ENCODE measurements at places on chromosomes 5 and 9.

GRCh38 chr5:88480245-88480644 lies 211.6 kb upstream of the TMEM161B start:
- no peak for DNase-seq

- DNase-seq: no peak
Measured at GRCh38 chr5:132865668-132866341, 464 bp downstream of the GDF9 start.

DNA sequence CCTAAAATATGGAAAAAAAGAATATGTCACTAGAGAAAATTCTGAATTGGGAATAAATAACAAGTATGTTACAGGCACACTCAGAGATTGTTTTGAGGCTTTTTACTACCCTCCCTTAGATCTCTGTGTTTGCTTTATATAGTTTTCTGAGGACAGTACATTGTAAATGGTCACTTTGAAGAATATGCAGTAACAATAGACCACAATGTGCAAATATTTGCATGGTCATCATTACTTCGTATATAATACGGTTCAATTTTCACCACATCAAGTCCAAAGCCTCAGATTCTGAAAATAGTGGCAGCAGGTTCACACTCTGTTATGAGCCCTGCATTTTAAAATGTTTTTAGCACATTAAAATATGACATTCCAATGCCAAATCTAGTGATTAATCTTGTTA lies 238.6 kb downstream of the ADAMTS6 start:
- no peak for DNase-seq

- DNase-seq: no peak
Measured at GRCh38 chr5:175131432-175131831, 312.6 kb downstream of the DRD1 start.

DNA sequence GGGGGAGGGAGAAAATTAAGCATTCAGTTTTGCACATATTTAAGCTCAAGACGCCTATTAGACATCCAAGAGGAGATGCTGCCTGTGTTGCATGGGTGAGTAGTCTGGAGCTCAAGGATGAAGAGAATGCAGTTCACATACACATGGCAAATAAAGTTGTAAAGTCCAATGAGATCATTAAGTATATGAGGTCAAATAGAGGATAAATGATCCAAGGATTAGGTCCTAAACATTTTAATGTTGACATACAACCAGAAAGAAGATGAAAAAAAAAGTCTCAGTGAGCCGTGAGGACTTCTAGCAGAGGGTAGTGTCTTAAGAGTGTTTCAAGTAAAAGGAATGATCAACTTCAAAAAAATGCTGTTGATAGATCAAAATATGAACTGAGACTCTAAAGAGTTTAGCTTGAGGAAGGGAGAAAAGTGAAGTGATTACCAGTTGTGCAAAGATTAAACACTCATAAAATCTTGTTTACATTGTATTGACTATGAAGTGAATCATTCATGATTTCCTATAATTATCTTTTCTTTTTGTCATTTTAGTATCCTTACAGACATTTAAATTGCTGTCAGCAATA lies 251.8 kb downstream of the ZNF608 start:
- no peak for DNase-seq

- no peak for DNase-seq
Measured at GRCh38 chr5:102715082-102715807, 39.9 kb upstream of the PAM start.

DNA sequence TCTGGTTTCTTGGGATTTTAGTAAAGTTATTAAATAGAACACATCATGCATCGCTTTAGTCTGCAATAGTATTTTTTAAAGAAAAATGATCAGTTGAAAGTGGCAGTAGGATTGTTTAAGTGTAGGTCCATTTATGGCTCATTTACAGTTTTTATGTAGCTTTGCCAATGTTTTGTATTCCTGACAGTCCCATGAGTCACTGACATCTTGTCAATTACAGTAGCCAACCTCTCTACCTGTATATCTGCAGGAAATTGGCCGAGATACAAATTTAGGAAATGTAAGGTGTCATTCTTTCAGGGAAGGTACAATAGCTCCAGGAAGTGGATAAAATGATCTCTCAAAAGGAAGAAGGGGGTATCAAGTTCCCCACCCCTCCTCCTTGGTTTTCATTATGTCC lies 47.7 kb upstream of the MTAP start:
- DNase-seq: no peak

DNA sequence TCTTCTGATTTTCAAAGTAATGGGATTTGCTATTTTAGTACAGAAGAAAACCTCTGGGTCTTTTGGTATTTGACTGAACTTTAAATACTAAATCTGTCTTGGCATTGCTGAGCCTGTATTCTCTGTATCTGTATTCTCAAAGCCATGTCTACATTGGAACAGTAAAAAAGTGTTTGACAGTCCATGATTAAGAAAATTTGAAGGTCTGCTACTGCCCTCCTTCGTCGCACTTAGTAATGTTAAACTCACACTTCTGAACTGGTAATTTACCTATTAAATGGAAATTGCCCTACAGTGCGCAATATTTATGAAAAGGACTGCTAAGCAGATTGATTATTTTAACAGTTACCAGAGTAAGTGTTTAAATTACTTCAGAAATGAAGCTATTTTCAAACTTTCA lies 165.7 kb upstream of the SMC2 start:
- DNase-seq: peak; percentile 7

DNA sequence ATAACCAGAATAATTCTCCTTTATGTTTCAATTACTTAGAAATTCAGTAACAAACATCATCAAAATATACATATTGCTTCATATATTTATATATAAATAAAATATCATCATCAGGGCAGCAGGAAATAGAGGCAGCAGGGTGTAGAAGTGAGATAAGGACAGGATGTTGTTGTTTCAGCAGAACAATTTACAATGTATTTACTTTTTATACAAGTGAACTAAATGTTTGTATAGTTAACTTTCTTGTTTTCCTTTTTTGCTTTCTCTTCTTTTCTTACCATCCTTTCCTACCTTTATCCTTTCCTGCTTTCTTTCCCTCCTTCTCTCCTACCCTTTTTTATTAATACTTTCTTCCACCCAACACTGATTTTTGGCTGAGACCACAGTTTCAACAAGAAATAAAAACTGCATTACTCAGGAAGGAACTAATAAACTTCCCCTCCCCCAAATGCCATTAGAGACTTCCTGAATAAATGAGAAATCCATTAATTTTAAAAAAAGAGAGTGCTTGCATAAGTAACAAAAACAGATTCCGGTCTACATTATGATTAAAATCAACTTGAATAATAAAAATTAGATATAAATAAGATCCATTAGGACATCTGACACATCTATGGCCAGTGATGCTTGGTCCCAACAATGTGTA lies 159.8 kb upstream of the ACOT12 start:
- no peak for DNase-seq

DNA sequence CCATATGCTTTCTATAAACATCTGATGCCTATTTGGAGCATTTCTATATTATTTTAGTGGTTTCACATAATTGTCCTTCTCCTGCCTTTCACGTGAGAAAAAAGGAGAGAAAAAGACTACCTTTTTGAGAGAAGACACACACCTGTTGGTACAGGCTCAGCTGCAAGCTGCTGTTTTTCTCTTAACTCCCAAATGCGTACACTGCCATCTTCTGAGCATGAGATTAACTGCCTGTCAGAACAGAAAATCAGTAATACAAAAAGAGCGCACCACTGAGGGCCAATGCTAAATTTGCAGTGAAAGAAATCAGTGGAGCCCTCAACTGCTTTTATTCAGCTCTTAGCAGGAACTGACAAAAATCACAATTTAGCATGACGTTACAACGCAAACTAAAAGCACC lies 54.9 kb downstream of the WDR41 start:
- DNase-seq: peak; percentile 54

GRCh38 chr5:43268188-43268820 lies 44.9 kb downstream of the HMGCS1 start:
- no peak for DNase-seq

DNA sequence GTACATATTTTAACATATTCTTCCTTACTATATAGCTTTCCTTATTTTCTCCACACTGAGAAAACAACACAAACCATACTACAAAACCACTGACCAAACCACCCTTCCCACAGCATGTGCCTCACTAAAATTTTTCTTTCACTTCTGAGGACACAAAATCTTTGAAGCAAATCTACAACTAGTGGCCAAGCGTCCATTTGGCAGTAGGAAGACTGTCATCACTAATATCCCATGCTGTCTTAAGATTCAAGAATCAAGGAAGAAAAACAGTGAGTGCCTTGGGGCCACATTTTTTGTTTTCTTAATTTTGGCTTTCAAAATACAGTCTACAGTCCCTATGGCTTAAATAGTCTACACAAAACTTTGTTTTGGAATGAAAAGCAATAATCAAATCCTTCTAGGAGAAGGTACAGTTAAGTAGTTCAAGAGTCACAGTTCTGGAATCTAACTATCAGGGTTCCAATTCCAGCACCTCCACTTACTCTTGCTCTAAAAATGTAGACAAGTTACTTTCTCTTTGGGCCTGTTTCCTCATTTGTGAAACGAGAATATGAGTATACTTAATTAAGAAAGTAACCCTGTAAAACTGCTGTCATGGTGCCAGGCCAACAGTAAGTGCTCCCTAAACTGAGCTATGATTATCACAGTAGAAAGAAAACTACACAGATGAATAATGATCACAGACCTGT lies 227.9 kb downstream of the BNC2 start:
- no peak for DNase-seq

GRCh38 chr5:170634256-170634990 lies 130.6 kb downstream of the KCNIP1 start:
- no peak for DNase-seq

DNA sequence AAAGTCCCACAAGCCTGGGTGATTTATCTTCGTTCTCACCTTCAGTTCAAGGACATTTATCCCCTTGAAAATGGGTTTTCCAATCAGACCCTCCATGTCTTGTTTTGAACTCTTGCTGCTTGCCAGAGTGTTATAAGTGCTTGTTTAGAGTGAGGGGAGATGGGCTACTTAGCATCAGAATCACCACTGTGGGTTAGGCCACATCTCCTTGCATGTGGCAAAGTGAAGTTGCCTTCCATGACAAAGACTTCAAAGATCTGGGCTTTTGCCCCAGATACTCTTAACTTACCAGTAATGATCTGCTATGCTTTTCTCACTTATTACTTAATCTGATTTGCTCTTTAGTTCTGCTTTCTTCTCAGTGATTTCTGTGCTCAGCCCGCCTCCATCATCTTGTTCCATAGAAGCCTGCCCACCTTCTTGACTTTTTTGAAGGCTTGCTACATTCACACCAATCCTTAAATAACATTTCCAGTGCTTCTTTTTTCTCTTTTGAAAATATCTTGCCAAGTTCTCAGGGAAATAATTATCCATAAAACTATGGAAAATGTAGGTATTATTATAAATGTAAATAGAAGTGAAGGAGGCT lies 39.0 kb downstream of the GPR21 start:
- no peak for DNase-seq

DNA sequence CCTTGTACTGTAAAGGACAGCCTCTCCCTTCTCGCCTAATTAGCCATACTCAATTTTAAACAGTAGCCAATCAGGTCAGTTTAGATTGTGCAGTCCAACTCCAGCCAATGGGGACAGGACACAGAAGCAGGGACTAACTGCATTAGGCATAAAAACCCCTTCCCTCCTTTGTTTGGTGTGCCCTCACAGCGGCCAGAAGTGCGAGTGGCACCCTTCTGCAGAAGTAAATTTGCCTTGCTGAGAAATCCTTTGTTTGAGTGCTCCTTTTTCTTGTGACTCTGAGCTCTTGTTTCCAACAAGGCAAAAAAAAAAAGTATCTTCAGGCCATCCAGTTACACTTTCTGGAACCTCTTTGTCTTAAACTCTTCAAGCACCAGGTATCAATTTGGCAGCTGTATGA lies 97.4 kb downstream of the FAM114A2 start:
- DNase-seq: no peak

DNA sequence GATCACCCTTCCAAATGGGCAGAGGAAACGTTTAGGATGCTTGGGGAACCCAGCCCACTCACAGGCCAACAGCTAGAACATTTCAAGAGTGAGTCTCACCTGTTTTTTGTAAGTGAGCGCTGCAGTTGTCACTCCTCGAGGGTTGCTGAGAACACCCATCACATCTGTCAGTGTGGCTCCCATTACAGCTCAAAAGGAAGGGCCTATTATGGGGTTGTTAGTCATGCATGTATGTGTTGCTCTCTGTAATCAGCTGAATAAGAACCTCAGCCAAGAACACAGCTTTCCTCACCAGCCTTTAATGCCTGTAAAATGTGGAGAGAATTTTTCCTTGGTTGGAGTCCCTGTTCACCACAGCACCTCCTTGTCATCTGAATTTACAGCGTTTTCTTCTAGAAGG lies 196.3 kb upstream of the KLF4 start:
- no peak for DNase-seq

GRCh38 chr5:169798438-169798837 lies 161.4 kb downstream of the DOCK2 start:
- no peak for DNase-seq

DNA sequence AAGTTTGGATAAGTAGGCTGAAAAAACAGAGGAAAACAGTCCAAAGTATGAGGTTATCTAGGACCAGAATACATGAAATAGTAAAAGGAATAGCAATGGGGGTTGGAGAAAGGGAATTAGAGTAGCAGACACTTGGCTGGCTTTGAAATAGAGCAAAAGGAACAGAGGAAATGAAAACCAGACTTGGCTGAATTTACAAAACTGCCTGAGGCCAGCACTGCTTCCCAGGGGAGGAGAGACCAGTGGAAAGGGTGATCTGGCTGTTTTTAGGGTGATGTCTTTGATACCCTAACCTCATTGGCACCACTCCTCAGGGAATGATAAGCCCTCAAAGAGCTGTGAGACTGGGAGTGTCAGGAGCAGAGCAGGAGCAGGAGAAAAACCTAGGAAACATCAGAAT lies 413.4 kb upstream of the SLC30A5 start:
- no peak for DNase-seq

GRCh38 chr5:135467871-135468485 lies 15.8 kb upstream of the TIFAB start:
- no peak for DNase-seq

Data from midbrain (tissue), 1 donor.